GM03348 (cell line): ENCODE measurements at places on chromosomes 2 and 18.

DNA sequence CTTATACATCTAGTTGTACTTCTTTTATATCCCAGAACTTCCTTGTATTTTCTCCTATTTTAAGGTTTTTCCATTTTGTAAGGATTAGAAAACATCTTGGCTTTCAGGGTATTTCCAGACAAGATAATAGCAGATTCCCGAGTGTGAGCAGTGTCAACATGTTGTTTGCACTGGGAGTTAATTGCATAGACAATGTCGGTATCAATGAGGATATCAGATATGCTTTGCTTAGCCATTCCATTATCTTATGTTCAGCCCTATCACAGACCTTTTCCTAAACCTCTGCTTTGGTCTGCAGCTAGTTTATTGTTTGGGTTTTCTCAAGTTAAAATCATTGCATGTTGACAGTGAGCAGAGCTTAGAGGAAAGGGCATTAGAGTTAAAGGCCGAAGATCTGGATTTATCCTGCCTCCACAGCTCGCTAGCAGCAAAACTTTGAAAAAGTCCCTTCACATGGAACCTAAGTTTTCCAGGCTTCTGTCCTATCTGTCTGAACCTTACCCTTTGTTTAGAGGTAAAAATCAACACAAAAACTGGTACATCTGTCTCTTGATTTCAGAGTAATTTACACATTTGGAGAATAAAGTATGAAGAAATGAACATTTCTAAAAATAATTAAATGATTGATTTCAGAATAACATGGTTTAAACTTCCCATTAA lies 355.4 kb downstream of the KIAA1328 start:
- DNase-seq: no peak

DNA sequence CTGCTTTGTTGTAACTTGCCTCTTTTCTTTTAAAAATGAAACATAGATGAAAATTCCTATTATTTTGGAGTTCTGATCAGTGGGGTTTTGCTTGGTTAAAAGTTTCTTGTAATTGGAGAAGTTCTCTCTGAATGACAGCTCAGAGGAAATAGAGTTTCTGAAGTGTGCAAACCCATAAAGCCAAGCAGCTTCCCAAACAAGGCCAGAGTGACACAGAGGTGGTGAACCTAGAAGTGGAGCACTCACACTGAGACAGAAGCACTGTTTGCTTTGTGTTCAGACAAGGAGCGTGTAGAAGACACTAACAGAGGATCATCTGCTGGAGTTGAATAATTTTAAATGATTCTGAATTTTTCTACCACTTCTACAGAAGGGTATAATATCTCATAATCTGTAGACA lies 49.2 kb downstream of the FBXO48 start:
- no peak for DNase-seq

DNA sequence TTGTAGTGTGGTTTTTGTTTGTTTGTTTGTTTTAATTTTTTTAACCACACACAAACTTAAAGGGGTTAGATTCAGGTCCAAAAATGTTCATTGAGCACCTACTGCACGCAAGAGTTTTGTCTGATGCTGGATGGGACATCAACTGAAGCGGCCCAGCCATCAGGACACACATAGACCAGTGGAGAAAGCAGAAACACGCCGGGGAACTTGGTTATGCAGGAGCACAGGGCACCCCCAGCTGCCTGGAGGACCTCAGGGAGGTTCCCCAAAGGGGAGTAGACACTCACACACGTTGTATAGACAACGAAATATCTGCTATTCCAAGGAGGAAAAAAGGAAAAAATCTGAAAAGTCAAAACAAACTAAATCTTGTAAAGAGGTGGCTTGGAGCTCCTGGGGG lies 191.7 kb downstream of the GBX2 start:
- DNase-seq: no peak

- DNase-seq: no peak
Measured at GRCh38 chr2:39484620-39485495, 47.8 kb upstream of the MAP4K3 start.

GRCh38 chr2:69082430-69082997 lies 69.5 kb downstream of the ANTXR1 start:
- DNase-seq: peak; percentile 45

- DNase-seq: peak; percentile 11
Measured at GRCh38 chr2:177275040-177275742, 10.7 kb upstream of the NFE2L2 start.

GRCh38 chr18:73690222-73690621 lies 457.4 kb downstream of the FBXO15 start:
- no peak for DNase-seq

GRCh38 chr18:59057969-59058368 lies 81.7 kb upstream of the SEC11C start:
- DNase-seq: peak; percentile 75

DNA sequence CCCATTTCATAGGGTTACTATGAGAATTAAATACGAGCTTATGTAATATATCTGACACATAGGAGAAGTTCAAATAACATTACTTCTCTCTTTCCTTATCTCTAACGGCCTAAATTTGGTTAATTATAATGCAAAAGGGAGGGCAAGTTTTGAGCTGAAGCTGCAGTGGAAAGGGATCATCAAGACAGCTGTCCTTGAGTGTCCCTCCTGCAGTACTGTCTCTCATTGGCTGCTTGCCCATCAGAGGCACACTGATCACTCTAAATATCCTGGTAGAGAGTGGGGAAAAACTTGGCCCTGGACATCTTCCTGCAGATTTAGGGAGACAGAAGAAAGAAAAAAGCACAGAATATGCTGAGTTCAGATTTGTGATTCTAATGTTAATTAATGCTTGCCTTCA lies 186.0 kb downstream of the CAMKMT start:
- no peak for DNase-seq

GRCh38 chr2:109143214-109144187 lies 14.5 kb downstream of the SH3RF3 start:
- DNase-seq: no peak

DNA sequence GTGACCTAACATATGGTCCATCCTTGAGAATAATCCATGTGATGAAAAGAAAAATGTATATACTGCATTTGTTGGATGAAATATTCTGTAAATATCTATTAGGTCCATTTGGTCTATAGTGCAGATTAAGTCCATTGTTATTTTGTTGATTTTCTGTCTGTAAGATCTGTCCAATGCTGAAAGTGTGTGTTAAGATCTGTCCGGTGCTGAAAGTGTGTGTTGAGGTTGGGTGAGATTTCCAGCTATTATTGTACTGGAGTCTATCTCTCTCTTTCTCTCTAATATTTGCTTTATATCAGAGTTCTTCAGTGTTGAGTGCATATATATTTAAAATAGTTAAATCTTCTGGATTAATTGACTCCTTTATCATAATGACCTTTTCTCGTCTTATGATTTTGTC lies 828.8 kb upstream of the CRIM1 start:
- DNase-seq: no peak

DNA sequence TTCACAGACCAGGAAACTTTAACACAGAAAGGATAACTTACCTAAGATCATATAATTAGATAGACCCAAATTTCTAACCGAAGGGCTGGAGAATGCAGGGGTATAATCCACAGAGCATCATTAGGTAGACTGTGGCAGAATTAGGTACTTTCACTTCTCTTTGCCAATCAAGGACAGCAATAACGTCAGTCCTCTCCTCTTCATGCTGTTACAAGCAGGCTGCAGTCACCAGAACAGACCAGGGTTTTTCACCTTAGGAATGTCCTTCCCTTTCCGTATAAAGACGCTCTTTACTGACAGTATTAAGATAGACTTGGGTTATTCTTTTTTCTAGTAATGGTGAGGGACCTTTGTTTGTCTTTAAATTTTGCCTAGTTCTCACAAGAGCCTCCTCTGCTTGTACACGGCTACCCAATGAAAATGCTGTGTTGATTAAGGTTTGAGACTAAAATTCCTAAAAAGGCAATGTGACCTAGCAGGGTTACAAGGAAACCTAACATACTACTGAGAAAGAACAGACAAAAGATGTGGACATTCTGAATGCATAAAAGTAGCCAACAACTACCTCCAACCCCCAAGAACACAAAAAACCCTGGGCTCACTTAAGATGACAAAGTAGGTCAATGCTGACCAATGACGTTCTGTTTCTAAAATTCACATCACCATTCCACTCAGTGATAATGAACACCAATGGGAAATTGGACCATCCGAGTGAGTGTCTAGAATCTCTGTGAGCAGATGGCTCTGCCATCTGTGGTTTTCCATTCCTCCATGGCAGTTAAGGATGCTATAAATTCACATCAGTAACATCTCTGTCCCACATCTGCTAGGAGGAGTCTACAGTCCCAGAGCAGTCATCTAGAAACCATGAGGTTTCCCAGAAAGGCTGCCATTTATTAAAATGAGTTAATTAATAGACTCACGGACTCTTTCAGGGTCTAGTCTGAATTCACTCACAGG lies 2.1 kb downstream of the PDIA6 start:
- peak; percentile 31 for DNase-seq
